ENCODE measurements at places on chromosomes 4 and X.

GRCh38 chrX:136759968-136760367 lies 20.8 kb downstream of the ARHGEF6 start:
- DNase-seq: no peak

DNA sequence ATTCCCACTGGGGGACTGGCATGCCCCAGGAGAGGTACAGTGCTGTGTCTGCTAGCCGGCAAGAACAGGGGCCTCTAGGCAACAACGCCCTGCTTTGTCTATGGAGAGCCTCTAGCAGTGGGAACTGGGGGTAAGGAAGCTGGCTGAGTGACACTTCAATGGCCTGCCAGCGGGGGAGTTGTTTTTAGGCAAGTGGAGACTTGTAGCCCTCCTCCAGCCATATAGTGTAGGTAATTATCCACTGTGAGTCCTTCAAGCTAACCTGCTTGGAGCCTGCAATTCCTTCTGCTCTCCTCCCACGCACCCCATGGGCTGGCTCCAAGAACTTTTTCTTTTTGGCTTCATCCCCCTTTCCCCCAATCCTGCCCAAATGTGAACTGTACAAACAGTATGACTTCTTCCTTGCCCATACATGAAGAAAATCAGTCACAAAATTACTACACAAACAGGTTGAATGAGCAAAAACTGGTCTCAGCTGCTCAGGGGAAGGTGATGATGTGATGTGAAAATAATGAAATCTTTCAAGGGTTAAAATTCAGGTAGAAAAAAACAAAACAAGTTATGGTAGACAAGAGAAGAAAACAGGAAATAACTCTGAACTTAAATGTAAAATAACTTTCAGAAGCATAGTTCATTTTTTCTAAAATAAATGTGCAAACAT lies 33.1 kb downstream of the LEF1 start:
- no peak for DNase-seq

DNA sequence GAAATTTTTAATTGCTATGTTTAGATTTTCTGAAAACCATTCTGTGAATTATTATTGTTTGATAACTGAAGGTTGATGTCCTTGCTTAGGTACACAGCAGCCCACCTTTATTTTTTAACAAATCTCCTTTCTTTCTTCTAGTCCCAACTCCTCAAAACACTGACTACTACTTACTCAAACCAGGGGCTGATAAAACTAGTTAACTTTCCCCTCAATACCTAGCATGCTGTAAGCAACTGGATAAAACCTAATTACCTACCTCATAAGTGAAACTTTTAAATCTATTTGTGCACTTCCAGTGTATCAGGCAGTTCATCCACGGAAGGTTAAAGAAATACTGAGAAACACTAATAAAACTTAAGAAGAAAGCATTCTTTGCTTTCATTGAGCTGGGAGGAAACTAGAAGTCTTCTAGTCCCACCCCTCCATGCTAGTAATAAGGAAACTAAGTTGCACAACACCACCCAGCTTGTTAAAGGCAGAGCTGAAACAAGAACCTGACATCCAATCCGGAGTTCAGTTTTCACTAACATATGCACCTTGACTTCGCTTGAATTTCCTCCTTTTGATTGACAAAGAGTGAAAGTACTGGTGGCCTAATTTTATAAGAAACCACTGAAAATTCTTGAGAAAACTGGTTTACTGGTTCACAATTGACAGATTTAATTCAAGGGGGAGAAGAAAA lies 180.2 kb upstream of the TET2 start:
- no peak for DNase-seq

GRCh38 chr4:169150806-169151205 lies 120.0 kb downstream of the SH3RF1 start:
- no peak for DNase-seq

GRCh38 chr4:185011408-185011807 lies 6.9 kb upstream of the HELT start:
- no peak for DNase-seq

- no peak for DNase-seq
These were observed 20.3 kb downstream of the KLF3 start for GRCh38 chr4:38684271-38684670.

DNA sequence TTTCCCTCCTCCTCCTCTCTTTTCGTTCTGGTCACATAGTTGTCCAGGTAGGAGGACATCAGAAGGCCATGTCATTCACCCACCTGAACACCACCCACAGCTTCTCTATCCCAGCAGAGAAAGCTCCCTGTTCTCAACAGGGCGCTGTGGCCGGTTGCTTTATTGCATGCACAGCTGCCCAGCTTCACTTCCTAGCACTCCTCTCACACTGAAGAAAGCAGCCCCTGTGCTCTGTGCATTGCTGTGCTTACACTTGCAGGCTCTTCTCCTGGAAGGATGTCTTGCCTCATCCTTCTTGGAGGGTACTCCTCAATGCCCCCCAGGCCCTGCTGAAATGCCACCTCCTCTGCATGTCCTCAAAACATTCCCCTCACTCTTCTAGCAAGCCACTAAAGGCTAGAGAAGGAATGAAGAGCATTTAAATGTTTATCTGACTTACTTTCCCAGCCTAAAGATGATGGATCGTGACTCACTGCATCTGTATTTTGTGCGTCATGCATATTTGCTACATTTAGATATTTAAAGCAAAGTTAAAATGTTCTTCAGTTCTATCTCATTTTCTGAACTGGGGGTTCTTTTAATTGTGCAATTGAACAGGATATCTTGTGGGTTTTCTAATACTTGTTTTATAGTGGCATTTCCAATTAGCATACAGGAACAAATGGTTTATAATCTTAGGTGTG lies 186.4 kb upstream of the PUDP start:
- DNase-seq: no peak

DNA sequence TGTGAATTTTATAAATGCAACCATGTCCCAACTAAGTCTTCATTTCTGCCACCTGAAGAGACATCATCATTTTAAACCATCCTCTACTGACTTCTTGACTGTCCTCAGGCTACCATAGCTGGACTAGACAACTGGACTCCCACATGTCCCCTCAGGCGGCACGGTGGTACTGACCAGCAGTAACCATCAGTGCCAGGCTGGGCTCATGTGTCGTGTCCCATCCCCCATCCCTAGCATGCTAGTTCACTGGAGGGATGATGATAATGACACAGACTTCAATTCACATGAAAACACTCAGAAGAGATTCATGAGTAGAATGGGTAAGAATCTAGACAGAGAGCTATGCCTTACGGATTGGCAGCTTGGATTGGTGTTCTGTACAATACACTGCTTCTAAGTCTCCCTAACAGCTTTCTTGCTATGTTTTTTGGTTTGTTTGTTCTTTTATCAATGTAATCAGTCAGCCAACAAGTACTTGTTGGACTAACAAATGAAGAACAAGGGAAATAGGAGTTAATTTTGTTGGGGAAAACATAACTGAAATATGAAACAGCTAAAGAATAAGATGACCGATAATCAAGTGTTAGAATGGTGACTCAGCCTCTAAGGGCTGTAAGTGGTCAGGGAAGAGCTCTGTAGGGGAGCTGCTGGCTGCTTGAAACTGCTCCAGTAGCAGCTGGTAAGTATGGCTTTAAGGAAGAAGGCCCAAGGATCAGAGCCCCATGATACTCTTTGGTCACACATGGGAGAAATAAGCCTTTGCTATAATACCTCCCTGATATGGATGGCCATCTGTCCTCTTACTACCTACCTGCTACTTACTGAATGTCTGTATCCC lies 10.3 kb downstream of the ZDHHC9 start:
- DNase-seq: no peak

DNA sequence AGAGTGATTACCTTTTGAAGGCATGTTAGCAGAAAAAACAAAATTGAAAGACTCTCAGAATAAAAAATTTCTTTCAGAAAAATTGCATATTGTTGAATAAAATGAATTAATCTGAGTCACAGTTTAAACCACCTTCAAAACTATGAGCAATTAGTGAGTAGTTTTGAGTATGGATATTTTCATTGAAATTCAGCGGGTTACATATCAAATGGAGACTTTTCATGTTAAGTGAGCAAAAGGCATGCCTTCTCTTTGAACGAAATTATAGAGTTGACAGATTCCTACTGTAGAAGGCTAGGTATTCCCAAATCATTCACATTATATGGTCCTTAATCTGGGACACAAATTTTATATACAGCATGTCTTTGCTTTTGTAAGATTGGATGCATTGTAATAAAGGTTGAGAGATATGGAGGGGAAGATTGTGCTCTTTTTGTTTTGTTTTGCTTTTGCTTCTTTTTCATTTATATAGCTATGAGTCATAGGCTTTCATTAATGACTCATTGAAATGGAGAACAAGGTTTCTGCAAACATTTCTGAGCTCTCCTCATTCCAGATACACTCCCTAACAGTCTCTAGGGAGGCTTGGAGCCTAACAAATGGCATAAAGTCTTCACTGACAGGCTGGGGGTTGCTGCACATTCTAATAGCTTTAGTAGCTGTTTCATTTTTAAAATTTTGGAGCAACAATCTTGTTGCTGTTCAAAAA lies 21.6 kb downstream of the PCDH18 start:
- no peak for DNase-seq

GRCh38 chrX:55057675-55058249 lies 17.1 kb upstream of the PAGE2B start:
- no peak for DNase-seq

- no peak for DNase-seq
These were observed 35.6 kb downstream of the FRMPD3 start for GRCh38 chrX:107485013-107485412.
